ENCODE measurements at places on chromosomes 13 and 19.

DNA sequence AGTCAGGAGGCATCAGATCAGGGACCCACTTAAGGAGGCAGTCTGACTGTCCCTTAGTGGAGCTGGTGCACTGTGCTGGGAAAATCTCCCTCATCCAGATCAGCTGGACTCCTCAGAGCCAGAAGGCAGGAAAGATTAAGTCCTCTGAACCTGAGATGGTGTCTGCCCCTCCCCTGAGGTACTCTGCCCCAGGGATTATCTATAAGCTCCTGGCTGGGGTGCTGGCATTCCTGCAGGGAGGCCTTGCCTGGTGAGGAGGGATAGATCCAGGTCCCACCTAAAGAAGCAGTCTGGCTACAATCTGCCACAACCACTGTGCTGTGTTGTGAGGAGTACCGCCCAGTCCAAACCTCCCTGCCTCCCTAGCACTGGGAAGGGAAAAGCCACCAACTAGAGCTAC lies 81.2 kb downstream of the NHLRC3 start:
- DNase-seq, result no peak

GRCh38 chr13:25149711-25150110 lies 22.4 kb downstream of the AMER2 start:
- DNase-seq, result no peak

GRCh38 chr13:90686442-90686841 lies 661.0 kb upstream of the MIR17HG start:
- no peak for DNase-seq

- DNase-seq, result no peak
Measured at GRCh38 chr13:106958621-106959048, 390.7 kb upstream of the ARGLU1 start.

GRCh38 chr13:80881495-80881894 lies 540.6 kb upstream of the SPRY2 start:
- DNase-seq, result no peak

DNA sequence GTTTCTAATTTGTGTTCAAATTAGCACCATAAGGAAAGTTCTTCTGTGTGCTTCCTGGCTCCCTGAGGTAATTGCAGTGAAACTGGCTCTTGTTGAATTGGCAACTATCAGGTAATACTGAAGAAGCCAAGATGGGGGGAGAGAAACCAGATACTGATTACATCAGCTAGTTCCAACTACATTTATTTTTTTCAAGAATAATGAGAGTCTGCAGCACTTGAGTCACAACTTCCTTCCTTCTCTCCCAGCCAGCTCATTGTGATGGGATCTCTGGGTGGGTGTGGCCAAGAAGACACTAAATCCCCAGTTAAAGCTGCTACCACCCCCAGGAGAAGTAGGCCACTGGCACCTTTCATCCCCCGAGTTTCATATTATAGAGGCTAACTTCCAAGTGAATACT lies 100.7 kb upstream of the RXFP2 start:
- DNase-seq, result no peak

- no peak for DNase-seq
Measured at GRCh38 chr13:91747186-91747585, 348.8 kb downstream of the GPC5 start.

- DNase-seq, result no peak
Measured at GRCh38 chr19:49609499-49610092, 18.6 kb downstream of the PRR12 start.

DNA sequence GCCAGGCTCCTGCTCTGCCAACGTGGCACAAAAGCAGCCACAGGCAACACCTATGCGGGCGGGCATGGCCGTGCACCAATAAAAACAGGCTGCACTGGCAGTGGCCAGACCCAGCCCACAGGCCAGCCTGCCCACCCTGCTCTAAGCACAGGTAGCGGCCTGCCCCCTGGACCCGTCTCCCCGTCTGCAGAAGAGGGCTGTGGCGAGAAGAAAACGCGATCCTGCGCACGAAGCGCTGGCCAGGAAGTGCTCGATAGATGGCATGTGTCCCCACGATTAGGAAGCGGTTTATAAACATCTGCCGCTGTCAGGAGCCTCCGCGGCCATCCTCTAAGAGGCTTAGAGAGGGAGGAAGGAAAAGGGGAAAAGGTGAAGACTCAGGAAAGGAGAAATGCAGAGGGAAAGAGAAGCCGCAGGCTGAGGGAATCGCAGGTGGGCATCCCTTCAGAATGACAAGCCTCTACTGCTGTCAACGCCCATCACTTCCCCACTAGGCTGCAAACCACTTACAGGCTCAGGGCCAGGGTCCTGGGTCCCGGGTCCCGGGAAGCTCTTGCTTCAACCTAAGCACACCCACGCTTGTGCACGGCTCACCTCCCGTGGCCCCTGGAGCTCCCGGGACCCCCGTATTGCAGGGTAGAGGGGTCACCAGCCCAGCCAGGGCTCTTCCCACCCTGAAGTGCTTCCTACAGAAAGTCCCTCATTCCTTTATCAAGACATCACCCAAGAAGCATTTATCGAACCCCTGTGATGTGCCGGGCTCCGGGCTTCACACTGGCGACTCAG lies 10.5 kb downstream of the MLLT1 start:
- DNase-seq, result no peak

DNA sequence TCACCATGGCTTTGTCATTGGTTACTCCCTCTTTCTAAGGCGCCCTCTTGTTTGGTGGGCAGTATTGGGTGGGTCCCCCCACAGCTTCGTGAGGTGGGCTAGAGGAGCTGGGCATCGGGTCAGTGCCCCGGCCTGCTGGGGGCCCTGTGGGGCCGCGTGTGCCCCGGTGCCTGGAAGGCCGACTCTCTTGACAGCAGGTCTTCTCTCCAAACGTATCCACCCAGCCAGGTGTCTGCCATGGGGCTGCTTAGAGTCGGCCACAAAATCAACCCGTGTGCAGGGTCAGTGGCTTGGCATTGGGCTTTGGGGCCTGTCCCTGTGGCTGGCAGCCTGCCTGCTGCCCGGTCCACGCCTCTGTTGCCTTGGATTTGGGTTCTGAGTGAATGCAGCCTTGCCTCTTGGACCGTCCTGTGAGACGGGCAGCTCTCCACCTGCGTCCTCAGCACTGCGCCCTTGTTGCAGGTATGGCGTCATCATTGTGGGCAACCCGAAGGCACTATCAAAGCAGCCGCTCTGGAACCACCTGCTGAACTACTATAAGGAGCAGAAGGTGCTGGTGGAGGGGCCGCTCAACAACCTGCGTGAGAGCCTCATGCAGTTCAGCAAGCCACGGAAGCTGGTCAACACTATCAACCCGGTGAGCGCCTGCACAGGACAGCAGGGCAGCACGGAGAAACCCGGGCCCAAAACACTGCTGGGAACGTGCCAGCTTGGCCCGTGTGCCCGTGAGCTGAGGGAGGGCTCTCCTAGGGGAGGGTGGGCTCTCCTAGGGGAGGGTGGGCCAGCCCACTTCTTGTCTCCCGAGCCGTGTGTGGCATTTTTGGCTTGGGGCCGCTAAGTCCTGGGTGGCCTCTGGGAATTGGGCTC lies 31.4 kb downstream of the UPF1 start:
- no peak for DNase-seq

- DNase-seq, result no peak
Measured at GRCh38 chr19:19067276-19068072, 3.7 kb downstream of the SLC25A42 start.

Data from stimulated activated CD8-positive, alpha-beta memory T cell treated with anti-CD3 and anti-CD28 coated beads, Interleukin-15, amount 100 ng/mL, for 48 hours (primary cell).